Suppressor macrophage (primary cell): ENCODE measurements at places on chromosomes 2 and 18.

DNA sequence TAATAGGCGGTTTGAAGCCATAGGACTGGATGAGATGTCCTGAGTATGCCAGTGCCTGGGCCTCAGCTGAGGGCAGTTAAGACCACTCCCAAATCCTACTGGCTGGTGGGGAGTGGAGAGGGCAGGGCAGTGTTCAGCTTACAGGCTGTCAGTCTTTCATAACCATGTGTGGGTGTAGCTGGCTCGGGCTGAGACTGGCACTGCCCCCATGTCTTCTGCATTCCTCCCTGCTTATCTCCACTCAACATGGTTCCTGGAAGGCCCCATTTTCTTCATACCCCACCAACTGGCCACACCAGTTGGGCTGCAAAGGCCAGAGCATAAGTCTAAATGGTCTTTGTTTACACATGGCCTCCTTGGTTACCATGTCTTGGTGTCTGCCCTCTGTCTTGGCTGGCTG, 17.2 kb upstream of the IL37 start:
- no peak for DNase-seq

DNA sequence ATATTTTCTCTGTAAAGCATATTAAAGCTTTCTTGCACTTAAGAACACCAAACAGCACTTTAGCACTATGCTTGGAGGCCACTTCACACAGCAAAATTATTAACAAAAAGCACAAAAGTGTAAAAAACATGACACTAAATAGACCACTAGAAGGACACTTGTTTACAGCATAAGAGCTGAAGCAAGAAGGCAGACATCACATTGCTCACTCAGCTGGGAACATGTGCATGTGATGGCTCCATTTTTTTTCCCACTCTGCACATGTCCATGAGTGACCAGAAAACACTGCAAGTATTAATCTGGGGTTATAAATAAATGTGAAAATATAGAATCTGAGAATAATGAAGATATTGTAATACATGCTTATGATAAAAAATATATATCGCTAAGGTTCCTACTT, 103.1 kb upstream of the MAPRE2 start:
- no peak for DNase-seq

DNA sequence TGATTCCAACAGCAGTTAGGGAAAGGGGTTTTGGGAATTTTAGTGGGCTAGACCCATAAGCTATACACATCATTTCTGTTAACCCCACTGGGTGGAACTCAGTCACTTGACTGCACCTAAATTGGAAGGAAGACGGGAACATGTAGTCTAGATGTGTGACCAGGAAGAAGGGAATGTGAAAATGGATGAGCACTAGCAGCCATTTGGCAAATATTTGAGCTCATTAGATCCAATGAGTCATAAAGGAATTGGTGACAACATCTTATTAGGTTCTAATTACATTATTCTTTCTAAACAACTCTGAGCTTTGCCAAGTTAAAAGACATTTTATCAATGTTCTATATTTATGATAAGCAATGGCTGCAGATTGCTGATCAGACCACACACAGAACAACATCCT, 400.6 kb downstream of the IRS1 start:
- DNase-seq: no peak

- DNase-seq: no peak
Measured at GRCh38 chr18:8747440-8747937, 42.1 kb downstream of the MTCL1 start.

DNA sequence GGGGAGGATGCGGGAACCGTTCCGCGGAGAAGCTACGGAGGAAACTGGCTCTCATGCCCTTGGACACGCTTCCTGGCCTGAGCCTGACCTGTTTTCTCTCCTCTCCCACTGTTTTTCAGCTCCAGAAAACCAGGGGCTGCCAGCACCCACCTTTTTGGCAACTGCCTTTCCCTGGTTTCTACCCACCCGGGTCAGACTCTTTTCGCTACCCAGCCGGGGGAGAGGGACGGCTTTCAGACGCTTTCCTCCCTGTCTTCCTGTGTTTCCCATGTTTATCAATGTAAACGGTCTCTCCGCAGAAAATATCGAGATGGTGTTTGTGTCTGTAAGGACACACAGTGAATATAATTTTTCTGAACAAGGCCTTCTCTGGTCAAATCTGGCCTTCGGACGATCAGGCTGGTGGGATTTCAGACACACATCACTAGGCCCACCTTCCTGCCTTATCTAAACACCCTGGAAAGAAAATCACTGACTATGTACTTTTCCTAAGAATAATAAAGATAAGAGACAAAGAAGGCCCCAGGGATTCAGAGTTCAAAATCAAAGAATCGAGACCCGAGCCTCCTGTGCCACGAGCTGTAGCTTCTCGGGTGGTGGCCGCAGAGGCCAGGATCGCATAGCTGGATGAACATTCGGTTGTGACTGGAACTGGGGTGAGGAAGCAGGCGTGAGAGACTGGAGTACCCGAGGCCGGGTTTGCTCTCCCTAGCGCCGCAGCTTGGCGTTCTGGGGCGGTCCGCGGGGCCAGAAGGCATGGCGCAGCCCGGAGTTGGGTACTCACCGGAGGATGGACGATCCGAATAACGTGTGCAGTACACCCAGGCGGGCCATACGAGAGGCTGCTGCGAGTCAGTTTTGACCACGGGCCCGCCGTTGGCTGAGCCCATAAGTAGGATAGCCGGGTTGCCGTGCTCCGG, 1.7 kb downstream of the EN1 start:
- DNase-seq: no peak

DNA sequence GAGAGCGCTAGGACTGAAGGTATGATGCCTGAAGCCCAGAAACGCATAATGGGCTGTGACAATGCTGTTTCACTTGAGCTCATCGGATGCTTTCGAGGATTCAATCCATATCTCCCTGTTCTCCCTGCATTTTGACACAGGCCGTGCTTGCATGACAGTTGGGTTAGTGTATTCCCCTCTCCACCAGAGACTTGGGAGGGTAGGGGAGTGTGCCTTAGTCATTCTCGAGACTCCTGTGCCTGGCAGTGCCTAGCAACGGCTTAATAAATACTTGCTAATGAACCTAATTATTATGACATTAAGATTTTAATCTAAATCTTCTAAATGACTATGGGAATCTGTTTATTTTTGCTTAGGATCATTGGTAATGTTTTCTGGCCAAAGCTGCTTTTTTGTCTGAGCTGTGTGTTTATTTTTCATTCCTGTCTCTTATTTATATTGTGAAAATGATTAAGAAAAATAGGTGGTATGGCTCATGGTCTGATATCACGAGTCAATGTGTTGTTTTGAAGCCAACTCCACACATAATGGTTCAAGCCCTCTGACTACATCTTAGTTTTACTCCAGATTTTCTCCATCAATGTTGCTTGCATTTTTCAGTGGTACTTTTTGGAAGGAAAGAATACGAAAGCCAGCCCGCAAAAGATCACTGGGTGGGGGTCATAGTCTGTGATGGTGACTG, 61.3 kb downstream of the NEDD4L start:
- DNase-seq: no peak

GRCh38 chr18:79935499-79935898, 16.0 kb downstream of the SLC66A2 start:
- DNase-seq: no peak

GRCh38 chr2:204191574-204191973, 255.0 kb downstream of the ICOS start:
- DNase-seq: no peak

DNA sequence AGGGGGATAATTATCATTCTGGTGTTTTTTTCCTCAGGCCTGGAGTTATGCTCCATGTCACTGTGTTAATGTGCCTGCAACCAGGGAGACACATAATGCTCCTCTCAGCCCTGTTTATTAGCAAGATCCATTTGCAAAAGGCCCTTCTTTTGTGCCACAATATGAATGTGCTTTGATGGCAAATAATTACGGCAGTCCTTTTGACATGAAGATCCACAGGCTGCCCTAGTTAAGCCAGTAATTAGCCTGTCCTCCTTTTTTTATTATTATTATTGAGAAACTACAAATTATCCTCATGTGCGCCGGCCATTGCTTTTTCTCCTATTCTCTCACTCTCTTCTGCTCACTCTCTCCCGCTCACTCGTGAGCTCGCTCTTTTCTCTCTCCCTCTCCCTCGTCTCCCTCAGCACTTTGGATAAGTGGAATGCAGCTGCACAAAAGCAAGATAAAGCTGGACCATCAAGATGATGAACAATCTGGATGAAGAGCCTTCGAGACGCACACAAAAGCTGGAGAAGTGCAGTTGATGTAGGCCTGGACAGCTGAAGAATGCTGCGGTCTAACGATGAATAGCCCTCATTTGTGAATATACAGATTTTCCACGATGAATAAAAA, 762.3 kb downstream of the BCL11A start:
- DNase-seq: no peak

DNA sequence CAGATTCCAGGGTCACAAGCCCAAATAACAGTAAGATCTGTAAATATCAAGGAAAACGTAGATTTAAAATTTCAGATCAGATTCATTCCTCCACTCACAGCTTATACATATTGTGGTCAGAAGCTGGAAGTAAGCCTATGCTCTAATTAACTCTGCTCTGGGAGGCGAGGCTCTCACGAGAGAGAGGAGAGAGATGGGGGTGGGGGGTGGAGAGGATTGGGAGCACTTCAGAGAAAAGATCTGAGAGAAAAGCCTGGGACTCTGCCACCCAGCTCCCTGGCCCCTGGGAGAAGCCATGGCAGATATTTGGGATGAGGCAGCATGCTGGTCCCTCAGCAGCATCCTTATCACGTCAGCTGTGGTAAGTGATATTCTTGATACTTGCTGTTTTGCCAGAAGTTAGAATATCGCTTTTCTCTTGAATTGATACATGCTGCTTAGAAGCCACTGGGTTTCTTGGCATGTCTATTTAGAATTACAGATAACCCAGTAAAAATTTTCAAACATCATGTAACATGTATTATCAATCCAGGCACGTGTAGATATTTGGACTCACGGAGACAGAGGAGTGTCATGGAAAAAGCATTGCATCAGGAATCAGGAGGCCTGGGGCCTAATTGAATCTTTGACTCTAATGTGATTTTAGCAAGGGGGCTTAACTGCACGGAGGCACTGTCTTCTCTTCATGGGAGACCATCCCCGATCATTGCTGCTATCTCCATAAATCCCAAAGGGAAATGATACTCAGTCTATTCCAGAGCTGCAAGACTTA, 265.4 kb downstream of the HRH4 start:
- no peak for DNase-seq

DNA sequence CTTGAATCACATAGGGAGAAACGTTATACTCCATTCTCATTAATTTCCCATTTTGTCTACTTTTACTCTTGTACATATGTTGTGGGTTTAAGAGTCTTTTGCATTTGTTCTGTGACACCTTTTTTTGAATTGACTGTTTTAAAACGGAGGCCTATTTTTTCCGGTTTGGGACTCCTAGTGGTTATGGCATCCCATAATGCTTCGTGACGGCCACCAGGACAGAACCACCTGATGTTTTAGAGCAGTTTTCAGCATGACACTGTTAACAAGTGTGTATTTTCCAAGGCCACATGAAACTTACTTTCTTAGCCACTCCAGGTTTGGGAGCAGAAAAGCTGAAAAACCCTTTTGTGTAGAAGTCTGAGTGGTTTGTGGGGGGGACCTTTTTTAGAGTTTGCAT, 8.4 kb downstream of the SOX11 start:
- no peak for DNase-seq

- no peak for DNase-seq
Measured at GRCh38 chr18:34637094-34637801, 72.8 kb upstream of the DTNA start.

DNA sequence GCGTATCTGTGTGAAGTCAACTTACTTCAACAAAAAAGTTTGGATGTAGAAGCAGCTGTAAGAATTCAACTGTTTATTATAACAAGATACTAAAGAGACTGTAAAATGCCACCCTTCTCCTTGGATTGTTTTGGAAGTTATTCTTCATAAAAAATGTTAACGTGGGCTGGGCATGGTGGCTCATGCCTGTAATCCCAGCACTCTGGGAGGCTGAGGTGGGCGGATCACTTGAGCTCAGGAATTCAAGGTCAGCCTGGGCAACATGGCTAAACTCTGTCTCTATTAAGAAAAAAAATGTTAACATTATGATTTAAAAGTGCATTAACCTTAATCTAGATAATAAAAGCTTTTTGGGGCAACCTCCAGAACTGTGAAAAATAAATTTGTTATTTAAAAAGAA, 7.7 kb downstream of the CIAO1 start:
- DNase-seq: no peak

- no peak for DNase-seq
Measured at GRCh38 chr18:3279201-3280185, 17.6 kb downstream of the MYL12B start.
